ENCODE measurements at places on chromosomes 3 and 15.

GRCh38 chr3:150303768-150304167 is 104.3 kb upstream of the TSC22D2 start:
- DNase-seq: no peak

- DNase-seq: no peak
Observed at GRCh38 chr15:57761562-57761961, 55.0 kb downstream of the POLR2M start.

- DNase-seq: no peak
Observed at GRCh38 chr3:96266395-96267190, 547.8 kb upstream of the EPHA6 start.

- no peak for DNase-seq
Observed at GRCh38 chr3:40877631-40878463, 321.5 kb upstream of the CTNNB1 start.

Data from stimulated activated CD8-positive, alpha-beta memory T cell treated with anti-CD3 and anti-CD28 coated beads, Interleukin-4, amount 100 ng/mL, for 1 hour (primary cell).